ENCODE measurements at places on chromosomes 4 and X.

GRCh38 chr4:1167244-1167949, 5.0 kb downstream of the SPON2 start:
- peak; percentile 71 for DNase-seq

GRCh38 chr4:52312722-52313121, 261.6 kb downstream of the SPATA18 start:
- no peak for DNase-seq

DNA sequence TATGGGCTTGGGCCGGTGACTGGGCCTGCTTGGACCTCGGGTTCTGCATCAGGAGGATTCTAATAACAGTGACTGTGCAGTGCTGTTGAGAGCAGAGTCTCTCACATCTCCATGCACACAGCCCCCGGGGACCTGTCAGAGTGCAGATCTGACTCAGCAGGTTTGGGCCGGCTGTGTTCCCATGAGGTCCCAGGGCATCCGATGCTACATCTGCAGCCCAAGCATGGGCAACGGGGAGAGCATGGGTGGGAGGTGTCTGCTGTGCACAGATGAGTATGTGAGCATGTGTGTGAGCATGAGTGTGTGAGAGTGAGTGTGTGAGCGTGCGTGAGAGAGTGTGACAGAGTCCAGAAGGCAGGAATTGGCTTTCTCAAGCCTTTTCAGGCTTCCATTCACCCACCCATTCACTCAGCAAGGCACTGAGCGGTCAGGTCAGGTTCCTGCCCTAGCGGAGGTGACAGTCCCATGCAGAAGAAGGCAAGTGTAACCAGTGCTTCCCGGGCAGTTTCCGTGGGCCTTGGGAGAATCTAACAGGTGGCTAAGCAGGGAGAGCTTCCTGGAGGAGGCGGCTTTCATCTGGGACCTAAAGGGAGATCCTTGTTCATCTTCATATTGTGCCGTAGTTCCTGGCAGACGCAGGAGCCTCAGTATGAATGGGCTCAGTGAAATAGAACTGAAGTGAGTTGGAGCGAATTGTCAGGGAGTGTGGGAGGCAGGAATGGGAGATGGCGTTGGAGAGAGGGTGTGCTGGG, 62.6 kb downstream of the SORCS2 start:
- no peak for DNase-seq

- DNase-seq, result no peak
These were observed 333.4 kb upstream of the AADAT start for GRCh38 chr4:170423137-170423536.

DNA sequence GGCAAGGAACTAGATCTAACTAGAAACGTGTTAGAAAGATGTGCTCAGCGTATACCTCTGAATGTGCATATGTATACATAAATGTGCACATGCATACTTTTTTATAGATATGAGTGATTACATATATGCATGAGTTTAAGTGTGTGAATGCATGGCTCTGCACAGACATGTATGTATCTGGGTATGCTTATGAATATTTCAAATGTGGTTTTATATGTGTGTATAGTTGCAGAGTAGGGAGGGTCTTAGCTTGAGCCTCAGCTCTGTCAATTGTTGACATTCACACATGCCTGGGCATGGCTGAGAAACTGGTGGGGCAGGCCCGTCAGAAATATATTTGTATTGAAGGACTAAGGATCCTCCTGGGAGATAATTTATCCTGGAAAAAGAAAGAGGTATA, 31.1 kb downstream of the RAP2C start:
- no peak for DNase-seq

GRCh38 chrX:67780694-67781109, 236.9 kb downstream of the AR start:
- DNase-seq, result peak; percentile 32
